ENCODE measurements at places on chromosomes 12 and 14.

GRCh38 chr14:69142101-69142500 lies 10.8 kb downstream of the DCAF5 start:
- no peak for DNase-seq

- DNase-seq: no peak
Measured at GRCh38 chr14:65470404-65470880, 57.9 kb downstream of the FUT8 start.

- no peak for DNase-seq
Measured at GRCh38 chr12:44021471-44021971, 185.6 kb downstream of the TMEM117 start.

DNA sequence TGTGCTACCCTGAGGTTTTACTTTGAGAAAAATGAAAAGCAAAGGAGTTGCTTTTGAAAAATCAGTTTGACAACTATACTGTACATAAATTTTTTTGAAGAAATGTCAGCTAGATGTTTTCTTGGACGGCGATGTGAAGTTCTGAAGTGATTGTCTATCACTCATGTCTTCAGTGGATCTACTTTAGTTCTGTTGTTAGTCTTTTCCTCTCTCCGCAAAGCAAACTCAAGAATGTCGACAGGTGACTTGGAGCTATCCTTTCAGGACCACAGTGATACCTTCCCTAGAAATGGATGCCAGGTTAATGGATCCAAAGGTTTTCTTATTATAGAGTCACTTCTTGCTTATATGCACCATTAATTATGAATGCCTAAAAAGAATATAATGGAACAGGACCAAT lies 1.2 kb downstream of the PTPRO start:
- no peak for DNase-seq

GRCh38 chr12:72499244-72499643 lies 227.1 kb downstream of the TRHDE start:
- no peak for DNase-seq

GRCh38 chr12:5099591-5099990 lies 55.9 kb downstream of the KCNA5 start:
- DNase-seq: no peak

DNA sequence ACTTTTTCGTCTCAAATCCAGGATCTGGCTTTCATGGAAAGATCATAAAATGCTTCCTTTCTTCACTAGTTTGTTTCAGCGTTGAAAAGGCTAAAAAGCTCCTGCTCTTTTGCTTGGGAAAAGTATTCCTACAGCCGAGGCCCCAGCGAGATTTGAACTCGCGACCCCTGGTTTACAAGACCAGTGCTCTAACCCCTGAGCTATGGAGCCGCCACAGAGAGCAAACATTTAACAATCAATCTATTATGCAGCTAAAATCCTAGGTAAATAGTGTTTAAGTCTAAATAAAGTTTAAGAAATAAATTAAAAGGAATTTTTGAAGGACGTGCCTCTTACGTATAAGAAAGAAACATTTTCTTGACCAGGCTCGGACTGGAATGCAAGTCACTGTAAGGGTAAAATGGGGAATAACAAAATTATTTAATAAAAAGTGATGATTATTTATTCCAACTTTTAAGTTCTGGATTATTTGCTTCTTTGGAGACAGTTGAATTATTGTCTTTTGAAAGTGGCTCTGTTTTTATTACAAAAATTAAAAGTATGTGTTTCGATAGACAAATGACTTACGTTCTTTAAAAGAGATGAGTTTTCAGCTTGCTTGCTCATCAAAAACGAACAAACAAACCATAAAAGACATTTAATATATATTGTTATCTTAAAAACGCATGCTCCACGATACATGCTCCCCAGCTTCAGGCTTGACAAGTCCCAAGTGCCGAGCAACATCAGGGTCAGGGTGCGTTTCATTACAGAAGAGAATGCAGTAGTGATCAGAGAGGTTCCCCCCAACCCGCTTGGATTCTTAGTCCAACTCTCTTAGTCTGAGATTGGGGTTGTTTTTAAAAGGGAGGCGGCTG lies 10.2 kb downstream of the OR6S1 start:
- DNase-seq: peak; percentile 60

GRCh38 chr12:76346798-76347420 lies 1.3 kb downstream of the BBS10 start:
- no peak for DNase-seq

GRCh38 chr14:99940064-99940463 lies 125.2 kb upstream of the EVL start:
- no peak for DNase-seq

- no peak for DNase-seq
Measured at GRCh38 chr14:68318828-68319227, 474.0 kb downstream of the ZFP36L1 start.

GRCh38 chr14:91674911-91675310 lies 57.0 kb downstream of the CATSPERB start:
- DNase-seq: no peak

DNA sequence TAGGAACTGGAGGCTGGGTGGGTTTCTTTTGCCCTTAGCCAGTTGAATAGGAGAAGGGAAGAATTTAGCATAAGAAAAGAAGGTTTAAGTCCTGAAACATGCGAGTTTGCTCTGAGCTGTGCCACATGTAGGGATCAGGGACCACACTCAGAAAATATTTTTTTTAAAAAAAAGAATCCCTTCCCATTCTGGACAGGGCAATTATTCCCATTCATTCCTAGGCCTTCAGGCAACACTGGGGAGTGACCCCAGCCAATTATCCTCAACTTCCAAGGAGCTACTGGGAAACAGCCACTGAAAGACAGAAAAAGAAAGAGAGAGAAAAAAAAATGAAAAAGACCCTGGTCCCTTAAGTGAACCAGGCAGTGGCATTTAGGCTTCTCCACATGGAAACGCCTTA lies 115.1 kb downstream of the RIN3 start:
- no peak for DNase-seq

GRCh38 chr12:89863493-89863938 lies 154.9 kb upstream of the ATP2B1 start:
- DNase-seq: no peak

DNA sequence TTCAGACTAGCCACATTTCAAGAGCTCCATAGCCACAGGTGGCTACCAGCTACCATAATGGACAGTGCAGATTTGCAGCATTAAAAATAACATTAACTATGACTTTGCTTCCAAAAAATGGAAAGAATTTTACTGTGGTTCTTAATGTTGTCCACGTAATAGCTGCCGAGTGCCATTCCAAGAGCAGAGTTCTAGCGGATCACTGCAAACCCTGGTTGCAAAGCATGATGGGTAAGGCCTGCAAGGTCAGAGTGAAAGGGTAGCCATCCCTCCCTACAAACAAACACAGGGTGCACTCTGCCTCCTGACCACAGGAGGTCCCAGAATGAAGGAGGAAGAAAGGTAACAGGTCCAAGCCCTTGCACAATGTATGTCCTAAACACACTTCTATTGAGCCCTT lies 157.6 kb downstream of the DPF3 start:
- no peak for DNase-seq

- no peak for DNase-seq
Measured at GRCh38 chr12:88225776-88226175, 83.7 kb downstream of the TMTC3 start.

GRCh38 chr12:49808686-49809380 lies 19.4 kb downstream of the NCKAP5L start:
- peak; percentile 40 for DNase-seq

DNA sequence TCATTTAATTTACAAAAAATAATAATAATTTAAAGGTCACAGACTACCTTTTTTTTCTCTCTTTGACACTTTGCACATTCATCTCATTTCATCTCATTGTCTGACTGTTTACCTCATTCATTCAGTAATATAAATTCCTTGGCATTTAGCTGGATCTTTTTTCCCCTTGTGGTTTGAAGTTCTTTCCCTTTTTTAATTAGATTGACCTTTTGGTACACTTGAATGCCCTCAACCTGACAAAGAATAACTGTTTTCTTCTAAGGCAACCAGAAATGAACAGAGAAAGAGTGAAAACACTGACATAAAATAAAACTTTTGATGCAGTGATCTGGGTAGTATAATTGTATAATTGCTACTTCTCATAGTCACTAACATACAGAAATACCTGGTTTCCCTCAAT lies 774.9 kb upstream of the NOVA1 start:
- no peak for DNase-seq

DNA sequence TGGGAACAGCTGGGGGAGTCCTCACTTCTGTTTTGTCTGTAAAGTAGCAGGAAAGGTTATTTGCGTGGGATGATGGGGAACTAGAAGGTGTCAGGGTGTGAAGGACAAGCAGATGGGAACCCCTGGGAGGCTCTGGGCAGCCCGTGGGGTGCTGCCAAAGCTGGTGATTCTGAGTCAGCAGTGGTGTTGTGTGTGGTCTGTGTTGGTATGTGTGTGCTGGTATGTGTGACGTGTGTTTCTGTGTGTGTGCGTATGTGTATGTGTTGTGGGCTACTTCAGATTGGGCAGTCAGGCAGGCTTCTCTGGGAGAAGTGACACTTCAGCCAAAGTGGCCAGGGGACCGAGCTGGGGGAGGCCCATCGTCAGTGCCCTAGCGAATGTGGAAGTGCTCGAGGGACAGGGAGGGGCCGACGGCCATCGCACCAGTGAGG lies 15.3 kb upstream of the BDKRB2 start:
- DNase-seq: no peak

DNA sequence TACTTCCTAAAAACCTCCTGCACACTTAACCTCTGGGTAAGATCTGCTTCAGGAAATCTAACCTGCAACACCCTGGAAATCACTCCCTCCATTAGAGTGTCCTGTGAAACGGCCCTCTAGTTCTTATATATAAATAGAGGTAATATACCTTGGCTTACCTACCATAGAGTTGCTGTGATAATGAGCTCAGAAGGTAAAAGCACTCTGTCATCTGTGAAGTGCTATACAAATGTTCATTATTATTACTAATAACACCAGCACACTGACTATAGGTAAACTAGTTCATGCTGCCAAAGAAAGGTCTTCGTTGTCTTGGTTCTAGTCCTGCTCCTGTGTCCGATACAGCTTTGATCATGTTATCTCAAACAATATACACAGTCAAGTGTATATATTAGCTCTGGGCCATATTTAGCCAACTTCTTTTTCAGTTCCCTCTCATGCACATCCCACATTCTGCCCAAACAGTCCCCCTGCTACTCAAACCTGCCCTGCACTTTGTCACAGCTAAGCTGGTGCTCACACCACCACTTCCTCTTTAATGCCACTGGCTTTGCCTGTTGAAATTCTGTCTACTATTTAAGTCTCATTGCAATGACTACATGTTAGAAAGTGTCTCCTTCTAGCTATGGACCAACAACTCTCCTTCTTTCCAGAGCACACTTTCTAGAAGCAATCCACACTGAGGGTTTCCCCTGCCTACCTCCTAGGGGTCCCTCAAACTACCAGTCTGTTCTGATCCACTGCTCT lies 5.1 kb downstream of the E2F7 start:
- no peak for DNase-seq

DNA sequence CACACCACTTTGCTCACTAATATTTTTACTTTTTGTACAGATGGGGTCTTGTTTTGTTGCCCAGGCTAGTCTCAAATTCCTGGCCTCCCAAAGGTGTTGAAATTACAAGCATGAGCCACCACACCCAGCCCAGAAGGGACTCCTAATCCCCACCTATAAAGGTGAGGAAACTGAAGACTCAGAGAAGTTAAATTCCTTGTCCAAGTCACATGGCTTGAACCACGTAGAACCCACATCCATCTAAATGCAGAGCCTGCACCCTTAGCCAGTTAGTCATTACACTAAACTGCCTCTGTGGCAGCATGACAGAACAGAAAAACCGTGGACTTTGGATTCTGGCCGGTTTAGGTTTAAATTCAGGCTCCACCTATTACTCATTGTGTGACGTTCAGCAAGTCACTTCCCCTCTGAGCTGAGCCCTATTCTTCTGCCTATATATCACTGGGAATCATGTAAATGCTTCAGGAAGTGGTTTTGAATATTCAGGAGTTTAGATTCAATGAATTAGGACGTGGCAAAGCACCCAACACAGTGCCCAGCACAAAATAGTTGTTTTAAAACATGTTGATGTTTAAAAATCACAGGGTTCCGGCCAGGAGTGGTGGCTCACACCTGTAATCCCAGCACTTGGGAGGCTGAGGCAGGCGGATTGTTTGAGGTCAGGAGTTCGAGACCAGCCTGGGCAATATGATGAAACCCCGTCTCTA lies 3.0 kb upstream of the CORO1C start:
- no peak for DNase-seq

DNA sequence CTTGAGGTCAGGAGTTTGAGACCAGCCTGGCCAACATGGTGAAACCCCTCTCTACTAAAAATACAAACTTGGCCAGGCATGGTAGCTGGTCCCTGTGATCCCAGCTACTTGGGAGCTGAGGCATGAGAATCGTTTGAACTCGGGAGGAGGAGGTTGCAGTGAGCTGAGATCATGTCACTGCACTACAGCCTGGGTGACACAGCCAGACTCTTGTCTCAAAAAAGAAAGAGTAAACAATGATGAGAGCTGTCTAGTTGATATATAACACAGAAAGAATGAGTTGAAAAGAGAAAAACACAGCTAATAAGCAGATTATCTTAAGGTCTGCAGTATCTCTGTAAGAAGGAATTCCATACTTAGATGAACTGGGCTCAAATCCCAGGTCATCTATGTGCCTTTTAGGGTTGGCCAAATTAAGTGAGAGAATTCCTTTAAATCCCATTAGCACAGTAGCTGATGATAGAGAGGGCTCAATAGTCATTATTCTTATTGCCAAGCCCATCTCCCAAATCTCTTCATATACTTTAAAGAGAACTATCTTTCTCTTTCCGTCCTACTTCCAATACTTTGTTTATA lies 31.1 kb upstream of the STRAP start:
- DNase-seq: no peak

- no peak for DNase-seq
Measured at GRCh38 chr12:16062611-16063010, 151.5 kb downstream of the DERA start.

DNA sequence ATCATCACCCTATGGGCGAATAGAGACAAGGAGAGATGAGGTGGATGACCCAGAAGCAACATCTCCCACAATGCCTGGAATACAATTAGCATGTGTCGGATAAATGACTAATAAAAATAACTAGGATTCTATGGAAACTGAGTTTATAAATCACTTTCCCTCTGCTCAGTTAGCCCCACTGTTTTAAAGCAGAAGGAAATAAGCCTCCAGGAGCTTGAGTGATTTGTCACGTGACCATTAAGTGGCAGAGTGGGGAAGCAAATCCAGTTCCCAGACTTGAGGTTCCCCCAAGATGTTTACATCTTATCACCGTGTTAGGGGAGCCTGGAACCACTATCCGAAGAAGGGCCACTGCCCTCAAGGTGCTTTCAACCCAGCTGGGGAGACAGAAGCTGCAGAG lies 136.5 kb upstream of the CCND2 start:
- DNase-seq: no peak

GRCh38 chr14:104293231-104293841 lies 154.9 kb downstream of the KIF26A start:
- peak; percentile 15 for DNase-seq

DNA sequence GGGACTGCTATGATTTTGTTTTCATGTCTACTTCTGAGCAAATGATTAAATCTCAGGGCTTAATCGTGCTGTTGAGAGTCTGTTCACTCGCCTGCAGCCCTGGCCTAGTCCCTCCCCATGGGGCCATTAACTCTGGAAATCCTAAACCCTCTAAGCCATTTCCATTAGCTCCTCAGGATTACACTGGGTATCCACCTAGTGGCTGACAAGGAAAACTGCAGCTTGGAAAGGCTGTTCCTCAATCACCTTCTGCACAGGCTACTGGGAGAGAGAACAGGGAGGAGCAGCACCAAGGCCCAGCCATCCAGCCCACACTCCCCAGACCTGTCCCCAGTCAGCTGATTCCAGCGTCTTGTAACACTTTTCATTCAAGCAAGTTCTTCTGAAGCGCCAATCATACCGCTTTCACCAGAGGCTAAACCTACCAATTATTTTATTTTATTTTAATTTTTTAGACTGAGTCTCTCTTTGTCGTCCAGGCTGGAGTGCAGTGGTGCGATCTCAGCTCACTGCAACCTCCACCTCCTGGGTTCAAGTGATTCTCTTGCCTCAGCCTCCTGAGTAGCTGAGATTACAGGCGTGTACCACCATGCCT lies 48.7 kb downstream of the NEUROD4 start:
- no peak for DNase-seq

Measured in ovary (tissue), 10 donors.